ENCODE measurements at places on chromosomes 11 and 22.

DNA sequence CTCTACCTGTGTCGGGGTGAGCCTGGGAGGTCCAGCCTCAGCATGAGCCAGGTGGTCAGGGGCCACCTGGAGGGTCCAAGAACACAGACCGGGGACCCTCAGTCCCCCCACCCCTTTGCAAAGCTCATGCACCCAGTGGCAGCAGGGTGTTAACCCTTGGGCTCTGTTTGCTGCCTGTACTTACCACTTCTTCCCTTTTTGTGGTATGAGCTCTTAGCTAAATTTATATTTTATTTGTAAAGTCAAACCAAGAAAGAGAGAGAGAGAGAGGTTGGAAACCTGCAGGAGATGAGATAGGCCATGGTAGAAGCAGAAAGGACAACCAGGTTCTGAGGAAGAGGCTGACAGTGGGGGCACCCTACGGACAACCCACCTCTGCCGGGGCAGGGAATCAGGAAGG lies 29.9 kb downstream of the IL10RA start:
- no peak for DNase-seq

GRCh38 chr22:45418770-45419138 lies 5.3 kb downstream of the RIBC2 start:
- no peak for DNase-seq

GRCh38 chr11:88482871-88483301 lies 145.3 kb upstream of the CTSC start:
- no peak for DNase-seq

- DNase-seq, result no peak
Measured at GRCh38 chr11:134863294-134863693, 451.3 kb upstream of the B3GAT1 start.

DNA sequence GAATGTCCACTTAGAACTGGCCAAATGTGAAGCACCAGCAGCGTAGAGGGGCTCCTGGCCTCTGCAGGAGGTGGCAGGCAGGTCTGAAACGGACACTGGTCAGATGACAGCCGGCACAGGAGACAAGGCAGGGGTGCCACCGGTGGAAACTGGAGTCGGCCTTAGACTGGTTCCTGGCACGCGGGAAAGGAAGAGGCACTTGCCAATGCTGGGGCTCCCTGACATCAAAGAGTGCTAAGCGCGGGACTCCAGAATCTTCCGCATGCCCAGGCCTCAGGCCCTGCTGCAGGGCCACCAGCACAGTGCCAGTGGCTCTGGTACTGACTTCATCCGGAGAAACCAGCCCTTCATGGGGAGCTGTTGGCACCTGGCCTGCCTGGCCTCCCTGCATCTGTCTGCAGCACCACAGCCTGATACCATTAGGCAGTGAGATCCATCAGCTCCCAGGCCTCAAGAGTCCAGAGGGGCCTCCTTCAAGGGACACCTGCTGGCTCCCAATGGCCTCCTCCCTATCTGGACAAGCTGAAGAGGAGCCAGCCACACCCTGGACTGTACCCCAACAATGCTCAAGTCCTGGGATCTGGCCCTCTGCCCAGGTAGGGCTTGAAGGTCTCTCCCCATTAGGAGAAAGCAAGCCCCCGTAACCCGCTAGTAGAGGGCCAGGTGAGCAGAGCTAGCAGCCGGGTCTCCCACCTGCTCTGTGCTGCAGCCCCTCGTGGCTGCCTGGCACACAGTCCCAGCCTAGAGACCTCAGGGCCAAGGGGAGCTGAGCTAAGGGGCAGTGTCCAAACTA lies 29.7 kb upstream of the GNB1L start:
- no peak for DNase-seq

- DNase-seq, result no peak
Measured at GRCh38 chr11:33234397-33235190, 22.6 kb upstream of the HIPK3 start.

GRCh38 chr22:27105142-27106025 lies 448.0 kb downstream of the MIAT start:
- no peak for DNase-seq

- no peak for DNase-seq
Measured at GRCh38 chr11:133175103-133175502, 357.2 kb downstream of the OPCML start.

GRCh38 chr11:102254047-102254446 lies 63.2 kb upstream of the BIRC3 start:
- no peak for DNase-seq

DNA sequence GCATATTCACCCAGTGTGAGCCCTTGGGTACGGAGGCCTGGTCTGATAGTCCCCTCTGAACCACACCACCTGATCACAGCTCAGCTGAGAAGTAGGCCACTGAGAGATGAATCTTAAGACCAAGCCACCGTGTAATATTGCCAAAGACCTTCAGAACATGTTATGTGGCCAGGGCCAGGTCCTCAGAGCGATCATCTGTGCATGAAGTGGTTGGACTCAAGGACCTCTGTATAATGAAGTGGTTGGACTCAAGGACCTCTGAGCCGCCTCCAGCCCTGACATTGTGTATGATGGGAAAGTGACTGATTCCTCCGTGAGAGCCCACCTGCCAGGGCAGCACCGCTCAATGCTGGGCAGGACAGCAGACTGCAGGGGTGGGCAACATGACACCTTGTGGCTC lies 70.2 kb downstream of the TP53I11 start:
- no peak for DNase-seq

- no peak for DNase-seq
Measured at GRCh38 chr11:130452940-130453339, 4.5 kb downstream of the ADAMTS15 start.

- DNase-seq, result no peak
Measured at GRCh38 chr11:121563003-121563402, 110.2 kb upstream of the SORL1-AS1 start.

GRCh38 chr11:130653838-130654636 lies 205.6 kb downstream of the ADAMTS15 start:
- peak; percentile 88 for DNase-seq

DNA sequence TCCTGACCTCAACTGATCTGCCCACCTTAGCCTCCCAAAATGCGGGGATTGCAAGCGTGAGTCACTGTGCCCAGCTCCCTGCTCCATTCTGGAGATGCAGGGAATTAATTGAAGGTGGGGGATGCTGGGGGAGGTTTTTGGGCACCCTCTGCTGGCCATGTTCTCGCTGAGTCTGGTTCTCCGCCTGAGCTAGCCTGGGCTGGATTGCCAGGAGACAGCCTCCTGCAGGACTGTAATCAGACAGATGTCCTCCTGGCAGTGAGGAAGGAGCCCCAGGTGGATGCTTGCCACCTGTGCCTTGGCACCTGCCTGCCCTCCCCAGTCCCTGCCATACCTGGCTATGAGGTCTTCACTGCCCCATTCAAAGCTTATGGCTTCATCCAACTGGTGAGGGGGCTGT lies 5.4 kb downstream of the MTFP1 start:
- DNase-seq, result no peak

GRCh38 chr11:73465023-73465675 lies 89.0 kb downstream of the RELT start:
- DNase-seq, result no peak

- peak; percentile 29 for DNase-seq
Measured at GRCh38 chr22:32389685-32390084, 22.4 kb downstream of the RTCB start.

GRCh38 chr22:47107431-47107830 lies 345.0 kb downstream of the TBC1D22A start:
- DNase-seq, result no peak

DNA sequence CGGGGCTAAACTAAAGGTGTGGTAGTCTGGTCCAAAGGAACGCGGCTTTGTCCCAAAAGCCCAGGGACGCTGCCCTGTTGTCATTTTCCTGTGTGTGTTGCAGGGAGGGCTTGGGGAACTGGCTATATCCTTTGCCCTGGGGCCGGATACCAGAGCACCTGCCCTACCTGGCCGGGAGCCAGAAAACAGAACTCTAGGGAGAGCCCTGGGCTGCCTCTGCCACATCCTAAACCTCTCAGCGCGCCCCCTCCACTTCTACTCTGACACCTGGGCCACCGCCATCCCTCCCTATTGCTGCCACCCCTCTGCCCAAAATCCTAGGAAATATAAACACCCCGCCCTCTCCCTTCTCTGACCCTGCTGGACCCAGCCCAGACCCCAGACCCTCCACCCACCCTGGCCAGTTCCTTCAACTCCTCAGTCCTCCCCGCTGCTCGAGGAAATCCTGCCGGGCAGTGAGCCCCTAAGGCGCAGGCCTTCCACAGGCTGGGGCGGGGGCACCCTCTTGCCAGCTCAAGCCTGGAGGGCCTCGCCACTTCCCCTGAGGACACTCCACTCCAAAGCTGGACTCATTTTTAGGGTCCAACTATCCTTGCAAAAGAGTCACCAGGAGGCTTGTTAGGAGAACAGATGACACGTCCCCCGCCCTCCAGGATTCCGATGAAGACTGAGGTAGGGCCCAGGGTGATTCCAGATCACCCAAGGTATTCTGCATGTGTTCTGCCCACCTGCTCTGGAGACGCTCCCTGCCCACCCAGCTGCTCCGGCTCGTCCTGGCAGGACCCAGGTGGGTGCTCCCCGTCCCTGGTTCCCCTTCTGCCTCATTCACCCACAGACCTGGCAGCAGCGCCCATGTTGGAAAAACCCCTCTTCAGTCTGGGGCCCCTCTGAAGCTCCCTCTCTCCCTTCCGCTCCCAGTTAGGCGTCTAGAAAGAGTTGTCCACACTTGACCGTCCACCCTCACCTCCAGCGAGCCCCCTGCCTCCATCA lies 12.2 kb downstream of the KCTD17 start:
- no peak for DNase-seq

GRCh38 chr22:20991252-20992055 lies 9.4 kb downstream of the LZTR1 start:
- no peak for DNase-seq

DNA sequence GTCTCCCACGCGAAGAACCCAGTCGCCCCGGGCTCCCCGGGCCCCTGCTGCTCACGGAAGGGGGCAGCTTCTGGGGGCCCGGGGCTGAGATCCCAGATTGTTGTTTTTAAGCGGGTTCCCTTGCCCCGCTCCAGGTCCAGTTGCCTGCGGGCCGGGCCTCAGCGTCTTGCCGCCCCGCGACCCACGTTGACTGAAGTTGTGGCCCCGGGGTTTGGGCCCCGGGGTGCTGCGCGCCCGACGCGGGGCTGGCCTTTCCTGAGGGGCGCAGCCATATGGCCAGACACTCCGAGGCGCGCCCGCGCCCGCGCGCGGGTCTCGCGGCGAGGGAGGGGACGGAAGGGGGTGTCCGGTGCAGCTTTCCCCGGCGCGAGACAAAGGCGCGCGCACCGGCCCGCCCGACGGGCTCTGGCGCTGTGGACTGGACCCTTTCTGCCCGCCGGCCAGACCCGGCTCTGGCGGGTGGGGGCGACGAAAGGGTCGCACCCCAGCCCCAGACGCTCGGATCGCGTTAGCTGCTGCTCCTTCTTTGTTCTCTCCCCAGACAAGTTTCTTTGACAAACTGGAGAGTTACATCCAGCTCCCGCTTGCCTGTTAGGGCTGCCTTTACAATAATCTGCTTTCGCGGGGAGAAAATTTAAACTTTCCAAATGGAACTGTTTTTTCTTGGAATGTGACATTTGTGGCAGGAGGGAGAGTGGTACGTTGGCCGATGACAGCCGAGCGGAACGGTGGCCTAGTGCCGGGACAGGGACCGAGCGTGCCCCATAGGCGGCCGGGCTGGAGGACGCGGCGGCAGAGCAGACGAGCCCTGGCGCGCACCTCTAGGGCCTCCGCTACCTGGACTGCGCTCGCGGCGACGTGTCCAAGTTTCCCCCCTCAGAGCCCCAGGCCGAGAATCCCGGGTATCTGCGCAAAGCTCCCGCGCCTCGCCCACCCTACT lies 716 bp downstream of the AMOTL1 start:
- DNase-seq, result peak; percentile 61

DNA sequence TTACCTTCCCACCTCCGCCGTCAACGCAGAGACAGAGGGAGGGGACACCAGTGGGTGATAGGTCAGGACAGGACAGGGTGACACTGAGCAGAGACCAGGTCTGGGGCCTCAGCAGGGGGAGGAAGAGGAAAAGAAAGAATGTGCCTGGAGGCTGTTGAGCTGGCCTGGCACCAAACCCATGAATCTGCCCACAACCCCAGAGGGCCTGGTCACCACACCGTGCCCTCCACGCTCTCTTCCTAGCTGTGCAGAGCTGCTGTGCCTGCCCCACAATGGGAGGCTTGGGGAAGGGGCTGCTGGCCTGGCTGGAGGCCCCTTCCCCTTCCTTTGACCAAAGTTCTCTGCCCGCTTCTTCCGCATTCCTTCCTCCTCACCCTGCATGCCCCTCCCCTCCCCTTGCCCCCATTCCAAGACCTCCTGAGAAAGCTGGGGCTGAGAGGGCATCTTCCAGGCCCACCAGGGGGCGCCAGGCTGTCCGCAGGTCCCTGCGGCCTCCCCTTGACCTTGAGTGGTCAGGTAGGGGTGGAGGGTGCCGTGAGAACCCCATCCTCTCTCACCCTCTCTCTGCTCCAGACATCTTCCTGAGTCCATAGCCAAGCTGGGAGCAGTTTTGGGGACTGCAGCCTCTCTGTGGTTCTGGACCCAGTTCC lies 11.0 kb upstream of the CACNA1I start:
- no peak for DNase-seq

DNA sequence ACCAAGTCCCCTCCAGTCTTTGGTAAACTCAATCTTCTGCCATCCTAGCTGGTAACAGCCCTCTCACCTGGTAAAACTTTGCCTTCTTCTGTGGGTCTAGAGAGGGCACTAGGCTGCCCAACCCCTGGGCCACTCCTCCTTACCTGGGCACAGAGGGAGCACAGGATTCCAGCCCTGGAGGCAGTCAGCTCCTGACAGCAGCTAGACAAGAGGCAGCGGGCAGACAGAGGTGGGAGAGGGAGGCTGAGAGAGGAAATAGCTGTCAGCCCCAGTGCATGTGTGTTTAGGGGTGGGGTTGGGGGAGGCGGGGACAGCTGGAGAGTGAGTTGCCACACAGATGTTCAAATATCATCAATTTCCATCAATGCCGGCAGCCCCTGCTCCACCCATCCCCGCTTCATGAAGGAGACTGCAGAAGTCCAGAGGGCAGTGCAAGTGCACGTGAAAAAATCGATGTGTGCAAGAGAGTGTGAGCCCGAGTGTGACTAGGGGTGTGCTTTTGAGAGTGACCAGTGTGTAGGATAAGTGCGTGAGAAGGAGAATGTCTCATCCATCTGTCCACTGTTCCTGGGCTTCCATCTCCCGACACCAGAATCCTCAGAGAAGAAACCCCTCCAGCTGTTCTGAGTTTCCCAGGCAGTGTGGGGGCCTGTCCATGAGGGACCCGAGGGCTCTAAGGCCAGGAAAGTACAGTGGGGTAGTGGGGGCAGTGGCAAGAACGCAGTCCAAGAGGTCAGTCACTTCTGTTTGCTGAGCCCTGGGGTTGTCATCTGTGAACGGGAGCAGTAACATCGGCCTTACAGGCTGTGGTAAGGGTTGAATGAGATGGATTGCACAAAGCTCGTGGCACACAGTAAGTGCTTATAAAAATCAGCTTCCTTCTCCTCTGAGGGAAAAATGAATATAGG lies at the start of gene PTGDR2:
TSS of gene PTGDR2 (minus strand) at position 225 of the 908 bp plus-strand sequence. CDS start 2,228 bp downstream, outside the sequence.
- no peak for DNase-seq

Data from renal pelvis (tissue), 12 donors.